ENCODE measurements at places on chromosomes 16 and 17. TPM values are rescaled to one million over a fixed set of nuclear protein-coding genes. Genes with fewer than 3 reads are reported as not detected.

GRCh38 chr16:57166951-57167350 lies 18.9 kb downstream of the PSME3IP1 start:
- no peak for DNase-seq

- DNase-seq = no peak
These were observed 118.2 kb downstream of the CDH13 start for GRCh38 chr16:82744958-82745357.

GRCh38 chr16:20910781-20911321 lies 10.3 kb downstream of the LYRM1 start:
- DNase-seq = no peak

GRCh38 chr17:10899281-10899680 lies 61.4 kb upstream of the PIRT start:
- no peak for DNase-seq

- peak; percentile 72 for DNase-seq
These were observed 543 bp downstream of the ARHGAP23 start for GRCh38 chr17:38428643-38429371.

GRCh38 chr16:56270828-56271227 lies 79.5 kb downstream of the GNAO1 start:
- no peak for DNase-seq

DNA sequence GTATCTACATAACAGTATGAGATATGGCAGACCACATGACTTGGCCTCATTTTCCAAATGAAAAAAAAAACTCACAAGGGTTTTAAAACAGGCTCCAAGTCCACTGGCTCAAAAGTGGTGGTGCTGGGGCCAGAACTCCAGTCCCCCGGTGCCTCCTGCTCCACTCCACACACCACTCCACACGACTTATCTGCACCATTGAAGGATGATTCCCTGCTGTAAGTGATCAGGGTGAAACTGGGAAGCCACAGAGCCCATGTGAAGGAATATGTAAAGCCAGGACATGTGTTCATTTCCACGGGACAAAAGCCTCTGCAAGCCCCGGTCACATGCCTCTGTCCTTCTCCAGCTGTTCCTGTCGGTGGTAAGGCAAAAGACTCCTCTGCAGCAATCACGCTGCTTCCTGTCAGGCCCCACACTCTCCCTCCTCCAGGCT lies 97.2 kb downstream of the ZNF18 start:
- DNase-seq = peak; percentile 17

GRCh38 chr16:11499295-11500089 lies 87.2 kb downstream of the LITAF start:
- DNase-seq = no peak

- no peak for DNase-seq
These were observed 16.0 kb downstream of the RSL1D1 start for GRCh38 chr16:11835309-11835708.

DNA sequence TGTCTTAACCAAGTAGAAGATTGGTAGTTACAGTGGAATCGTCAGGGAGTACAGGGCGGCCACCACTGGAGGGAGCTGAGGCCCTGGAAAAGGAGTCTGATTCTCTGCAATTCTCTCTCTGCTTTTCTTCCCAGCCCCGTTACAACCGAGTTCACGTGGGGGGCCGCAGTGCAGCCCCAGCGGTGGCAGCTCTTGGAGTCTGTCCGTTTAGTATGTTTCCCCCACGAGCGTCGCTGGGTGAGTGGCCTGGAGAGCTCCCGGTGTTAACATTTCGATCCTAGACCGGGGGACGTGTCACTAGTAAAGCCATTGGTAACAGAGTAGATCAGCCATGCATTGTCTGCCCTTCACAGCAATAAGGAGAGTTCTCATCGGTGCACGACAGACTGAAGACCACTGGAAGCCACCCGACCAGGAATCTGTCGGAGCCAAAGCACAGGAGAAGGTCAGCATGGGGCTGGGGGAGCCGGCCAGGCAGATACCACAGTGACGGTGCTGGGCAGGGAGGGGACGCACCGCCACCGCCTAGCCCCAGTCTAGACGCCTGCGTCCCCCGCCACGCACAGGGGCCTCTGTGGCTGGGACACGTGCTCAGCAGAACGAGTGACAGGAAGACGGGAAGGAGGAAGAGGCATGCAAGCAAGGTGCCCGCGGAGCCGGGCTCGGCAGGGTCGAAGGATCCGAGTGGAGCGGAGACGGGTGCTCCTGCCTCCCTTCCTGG lies 15.7 kb downstream of the SLC16A3 start:
- DNase-seq = peak; percentile 71

- DNase-seq = no peak
These were observed 41.9 kb downstream of the JPH3 start for GRCh38 chr16:87644186-87644585.

DNA sequence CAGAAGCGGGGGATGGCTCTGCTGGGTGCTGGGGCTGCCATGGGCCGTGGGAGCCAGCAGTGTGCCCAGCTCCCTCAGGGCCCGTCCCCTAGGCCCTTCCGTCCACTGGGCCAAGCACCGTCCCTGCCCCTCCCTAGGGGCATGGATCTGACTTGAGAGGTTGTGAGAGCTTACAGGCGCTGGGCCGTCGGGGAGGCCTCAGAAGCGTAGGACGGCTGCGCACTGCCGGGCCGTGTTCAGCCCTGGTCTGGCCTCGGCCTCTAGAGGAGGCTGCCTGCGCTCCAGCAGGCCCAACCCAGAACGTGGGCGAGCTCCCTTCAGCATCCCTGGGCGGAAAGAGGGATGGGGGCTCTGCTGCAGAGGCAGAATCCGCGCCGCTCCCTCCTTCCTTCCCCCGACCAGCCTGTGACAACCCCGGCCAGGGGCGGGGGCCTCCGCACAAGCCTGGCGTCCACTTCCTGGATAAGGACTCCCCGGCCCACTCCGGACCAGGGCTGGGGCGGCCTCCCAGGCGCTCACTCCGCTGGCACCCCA lies 685 bp upstream of the MPG start:
- peak; percentile 64 for DNase-seq

- DNase-seq = peak; percentile 89
These were observed 157.4 kb downstream of the PRKCA start for GRCh38 chr17:66459811-66460270.

DNA sequence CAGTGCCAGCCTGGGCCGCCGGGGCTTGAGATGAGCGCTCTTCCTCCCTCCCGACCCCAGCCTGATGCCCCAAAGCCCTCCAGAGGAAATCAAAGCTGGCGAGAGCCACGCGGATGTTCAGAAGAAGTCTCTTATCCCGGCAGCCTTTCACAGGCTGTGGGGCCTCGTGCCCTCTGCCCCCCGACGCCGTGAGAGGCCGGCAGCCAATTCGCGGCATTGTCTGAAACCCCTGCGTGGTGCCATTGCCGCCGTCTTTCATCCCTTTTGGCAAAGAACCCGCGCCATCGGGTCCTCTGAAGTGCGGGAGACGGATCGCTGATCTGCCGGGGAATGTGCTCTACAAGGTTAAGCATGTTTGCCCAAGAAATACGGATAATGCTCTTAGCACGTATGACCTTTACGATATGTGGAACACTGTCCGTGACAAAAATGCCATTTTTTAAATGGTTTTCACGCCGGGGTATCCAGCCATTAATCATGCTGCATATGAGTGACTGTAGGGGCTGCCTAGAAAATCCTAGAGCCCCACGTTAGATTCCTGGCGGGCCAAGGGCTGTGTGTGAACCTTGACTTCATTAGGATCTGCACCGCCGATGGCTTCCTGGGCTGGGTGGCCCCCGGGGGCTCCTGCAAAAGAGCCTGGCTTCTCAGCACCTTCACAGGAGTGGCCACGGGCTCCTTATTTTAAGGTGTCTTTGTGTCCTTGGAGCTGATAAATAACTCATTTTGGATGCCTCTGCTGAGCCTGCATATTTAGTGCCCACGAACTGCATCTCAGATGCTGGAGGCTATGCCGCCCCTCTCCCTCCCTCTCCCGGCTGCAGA lies 165.1 kb upstream of the TNRC6C start:
- no peak for DNase-seq

DNA sequence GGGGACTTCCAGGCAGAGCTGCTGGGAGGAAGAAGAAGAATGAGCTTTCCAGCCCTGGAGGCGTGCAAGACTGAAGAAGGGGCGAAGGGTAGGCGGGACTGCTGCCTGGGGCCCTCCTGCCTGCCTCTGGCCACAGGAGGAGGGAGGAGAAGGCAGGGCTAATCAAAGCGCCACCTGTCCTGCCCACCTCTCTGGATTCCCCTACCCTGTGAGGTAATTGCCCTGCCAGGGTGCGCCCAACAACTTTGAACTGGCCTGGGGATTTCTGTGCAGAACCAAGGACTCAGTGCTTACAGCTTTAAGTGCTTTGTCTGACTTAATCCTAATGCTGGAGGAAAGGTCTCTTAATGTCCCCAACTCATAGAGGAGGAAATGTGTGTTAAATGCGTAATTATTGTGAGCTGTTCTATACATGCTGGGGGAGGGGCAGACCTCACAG lies at the start of gene NOXO1:
NOXO1 (minus strand) TSS at position 72 of the 439 bp plus-strand sequence. CDS start 290 bp downstream, outside the sequence.
- DNase-seq = no peak

ENDOV gene
- 24.1 TPM for total RNA-seq

DNASE1L2 gene
- total RNA-seq = not detected

All from uterus (tissue), 4 donors.